ENCODE measurements at places on chromosomes 4 and X.

DNA sequence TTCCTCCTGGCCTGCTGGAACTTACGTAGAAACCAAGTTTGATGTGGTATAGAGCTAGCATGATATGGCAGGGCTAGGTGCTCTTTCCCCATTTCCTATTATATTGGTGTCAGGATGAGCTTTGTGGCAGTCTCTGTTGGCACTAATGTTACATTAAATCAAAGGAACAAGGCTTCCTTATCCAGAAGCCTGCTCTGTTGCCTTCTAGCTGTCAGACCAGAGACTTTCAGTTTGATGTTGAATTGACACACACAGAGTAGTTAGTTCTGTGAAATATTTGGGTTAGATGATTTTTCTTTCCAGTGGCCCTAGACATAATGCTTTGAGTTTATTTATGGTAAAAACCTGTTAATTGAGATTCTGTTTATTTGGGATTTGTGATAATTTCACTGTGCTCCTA, 10.0 kb downstream of the CNKSR2 start:
- H3K4me3 ChIP-seq = no peak overlapping the region
- H3K36me3 ChIP-seq = peaks cover 10% of the 10 kb centered on the region
- peaks cover 28% of the 10 kb centered on the region for H3K4me1 ChIP-seq
- no peak overlapping the region for H3K27ac ChIP-seq

- H3K4me3 ChIP-seq = no peak overlapping the region
- no peak for DNase-seq
- H3K27me3 ChIP-seq = no peaks in the 10 kb centered on the region
- H3K4me1 ChIP-seq = 0 out of 2 replicates have a peak, but pooled peaks cover 3% of the 10 kb centered on the region
- no peak overlapping the region for H3K27ac ChIP-seq
Observed at GRCh38 chr4:9999956-10000561, 21.2 kb downstream of the SLC2A9 start.

- H3K27ac ChIP-seq = no peak overlapping the region
- peak overlapping the region; percentile 85 for H3K4me3 ChIP-seq
- H3K36me3 ChIP-seq = no peaks in the 10 kb centered on the region
Observed at GRCh38 chr4:141635736-141636081, 674 bp upstream of the IL15 start.

GRCh38 chrX:154805696-154806091, 409 bp upstream of the MPP1 start:
- peaks cover 9% of the 10 kb centered on the region for H3K36me3 ChIP-seq
- H3K27ac ChIP-seq = no peak overlapping the region
- DNase-seq = no peak
- H3K4me1 ChIP-seq = peaks cover 18% of the 10 kb centered on the region
